ENCODE measurements at places on chromosomes 16 and 17.

DNA sequence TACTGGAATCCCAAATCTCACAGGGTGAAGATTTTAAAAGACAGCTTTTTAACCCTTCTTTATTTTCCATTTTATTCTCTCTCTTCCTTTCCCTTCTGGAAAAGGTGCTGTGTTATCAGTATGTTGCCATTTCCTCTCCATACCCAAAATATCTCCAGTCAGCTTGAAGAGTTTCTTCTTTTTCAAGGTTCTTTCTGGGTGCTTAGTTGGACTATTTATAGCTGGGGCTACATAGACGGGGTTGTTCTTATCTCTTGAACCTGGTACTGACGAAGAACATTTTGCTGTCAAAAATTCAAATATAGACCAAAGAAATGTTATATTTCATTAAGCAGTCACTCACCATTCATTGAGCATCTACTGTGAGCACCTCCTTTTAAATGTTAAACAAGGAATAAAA is 48.6 kb downstream of the IST1 start:
- no peak for DNase-seq
- no peak overlapping the region for H3K4me3 ChIP-seq
- peaks cover 6% of the 10 kb centered on the region for H3K27me3 ChIP-seq
- no peak overlapping the region for H3K27ac ChIP-seq
- no peaks in the 10 kb centered on the region for H3K36me3 ChIP-seq
- no peaks in the 10 kb centered on the region for H3K4me1 ChIP-seq

DNA sequence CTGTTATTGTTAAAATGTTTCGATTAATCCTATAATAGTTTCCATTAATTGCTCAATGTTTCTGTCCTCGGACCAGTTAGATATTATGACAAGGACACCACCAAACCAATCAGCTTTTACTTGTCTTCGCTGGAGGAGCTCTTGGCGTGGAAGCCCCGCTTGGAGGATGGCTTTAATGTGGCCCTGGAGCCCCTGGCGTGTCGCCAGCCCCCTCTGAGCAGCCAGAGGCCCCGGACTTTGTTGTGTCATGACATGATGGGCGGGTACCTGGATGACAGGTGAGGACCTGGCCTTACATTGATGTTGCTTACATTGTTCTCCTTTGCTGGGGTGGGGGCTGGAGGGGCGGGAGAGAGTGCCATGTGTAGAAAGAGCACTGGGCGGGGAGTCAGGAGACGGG is 3.0 kb downstream of the ENGASE start:
- peaks cover 32% of the 10 kb centered on the region for H3K36me3 ChIP-seq
- no peak for DNase-seq
- no peaks in the 10 kb centered on the region for H3K27me3 ChIP-seq
- H3K27ac ChIP-seq = no peak overlapping the region
- peaks cover 14% of the 10 kb centered on the region for H3K4me1 ChIP-seq
- no peak overlapping the region for H3K4me3 ChIP-seq

DNA sequence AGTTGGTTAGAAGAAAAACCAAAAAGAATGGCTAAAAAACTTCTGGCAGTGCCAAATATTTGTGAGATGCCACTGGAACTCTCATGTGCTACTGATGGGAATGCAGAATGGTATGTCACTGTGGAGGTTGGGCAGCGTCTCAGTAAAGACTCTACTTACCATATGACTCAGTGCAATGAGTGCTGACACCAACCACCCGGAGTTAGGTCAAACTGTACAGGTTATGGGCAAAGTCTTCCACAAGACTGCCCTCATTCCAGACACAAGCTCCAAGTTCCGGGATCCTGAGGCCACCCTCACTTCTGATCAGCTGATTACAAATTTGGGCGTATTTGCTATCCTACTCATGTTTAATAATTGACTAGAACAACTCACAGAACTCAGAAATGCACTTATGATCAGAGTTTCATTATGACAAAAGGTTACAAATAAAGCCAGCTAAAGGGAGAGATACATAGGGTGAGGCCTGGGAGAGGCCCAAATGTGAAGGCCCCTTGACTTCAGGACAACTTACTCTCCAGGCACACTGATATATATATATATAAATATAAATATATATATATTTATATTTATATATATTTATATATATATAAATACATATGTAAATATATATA is 114.9 kb downstream of the TRIM37 start:
- H3K36me3 ChIP-seq = peaks cover 18% of the 10 kb centered on the region
- peaks cover 12% of the 10 kb centered on the region for H3K4me1 ChIP-seq
- H3K27ac ChIP-seq = no peak overlapping the region

DNA sequence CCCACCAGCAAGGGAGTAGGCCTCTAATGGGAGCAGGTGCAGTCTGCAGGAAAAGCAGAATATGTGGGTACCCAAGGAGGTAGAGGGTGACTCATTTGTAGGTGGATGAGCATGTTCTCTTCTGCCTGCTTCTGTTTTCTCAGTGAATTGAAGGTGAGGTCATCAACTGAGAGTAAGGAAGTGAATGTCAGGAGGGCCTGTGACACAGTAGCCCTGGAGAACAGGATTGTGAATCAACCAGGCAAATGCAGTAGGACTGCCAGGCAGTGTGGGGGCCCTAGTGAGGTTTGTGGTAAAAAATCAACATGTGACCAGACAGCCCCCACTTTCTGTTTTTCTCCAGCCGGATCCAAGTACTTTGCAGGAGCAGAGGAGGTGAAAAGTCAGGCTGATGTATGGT is 150.5 kb upstream of the SOX9 start:
- H3K4me1 ChIP-seq = no peaks in the 10 kb centered on the region
- H3K4me3 ChIP-seq = no peak overlapping the region
- no peaks in the 10 kb centered on the region for H3K36me3 ChIP-seq
- no peak for DNase-seq
- no peaks in the 10 kb centered on the region for H3K27me3 ChIP-seq
